Activated T-cell treated with anti-CD3 and anti-CD28 coated beads, Interleukin-2, amount 50 U/mL, for 24 hours (primary cell): ENCODE measurements at places on chromosomes 5 and 9.
A peak's percentile ranks its signal among the peaks of the same experiment; 100 is the strongest.

DNA sequence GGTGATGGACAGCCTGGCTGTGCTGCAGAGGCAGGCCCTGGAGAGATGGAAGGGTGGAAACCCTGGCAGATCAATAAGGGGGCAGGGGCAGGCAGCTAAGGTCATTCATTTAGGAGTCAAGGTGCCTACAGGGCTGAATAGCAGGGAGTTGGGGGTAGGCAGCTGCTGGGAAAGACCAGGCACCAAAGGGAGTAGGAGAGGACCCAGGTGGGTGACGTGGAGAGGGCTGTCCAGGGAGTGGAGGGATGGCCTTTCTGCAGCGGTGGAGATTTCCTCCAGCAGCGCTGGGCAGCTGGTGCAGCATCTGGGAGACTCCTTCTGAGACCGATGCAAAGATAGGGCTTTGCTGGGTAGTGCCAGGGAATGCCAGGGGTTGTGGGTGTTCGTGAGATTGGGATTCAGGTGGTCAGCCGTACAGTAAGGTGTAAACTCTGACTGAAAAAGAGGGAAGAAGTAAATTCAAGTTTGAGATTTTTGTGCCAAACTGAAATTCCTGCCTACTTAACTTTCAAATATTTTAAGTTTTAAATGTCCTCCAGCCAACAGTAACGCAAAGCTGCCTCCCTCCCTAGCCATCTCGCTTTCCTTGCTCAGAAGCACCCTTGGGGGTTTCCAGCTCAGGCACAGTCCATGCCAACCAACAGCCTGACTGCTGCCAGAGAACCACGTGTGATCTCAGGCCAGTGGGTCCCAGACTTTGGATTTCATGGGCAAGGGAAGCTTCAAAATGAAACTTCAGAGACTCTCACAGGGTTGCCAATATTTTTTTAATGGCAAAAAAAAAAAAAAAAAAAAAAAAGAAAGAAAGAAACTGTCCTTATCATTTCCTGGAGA lies 18.6 kb upstream of the ANGPTL2 start:
- peak; percentile 6 for DNase-seq

DNA sequence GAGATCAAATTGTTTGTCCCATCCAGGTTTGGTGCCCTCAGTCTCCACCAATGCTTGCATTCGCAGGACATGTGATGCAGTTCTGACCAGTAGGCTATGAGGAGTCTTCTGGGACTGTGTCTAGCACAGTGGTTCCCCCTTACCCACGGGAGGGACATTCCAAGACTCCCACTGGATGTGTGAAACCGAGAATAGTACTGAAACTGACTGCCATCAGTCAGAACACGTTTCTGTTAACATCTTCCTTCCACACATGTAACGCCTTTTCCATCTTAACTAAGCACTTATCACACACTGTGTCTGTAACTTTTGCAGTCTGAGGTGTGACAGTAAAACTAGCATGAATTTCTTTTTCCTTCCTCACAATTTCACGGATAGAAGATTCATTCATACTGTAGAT lies 74.7 kb downstream of the PTTG1 start:
- DNase-seq: no peak

DNA sequence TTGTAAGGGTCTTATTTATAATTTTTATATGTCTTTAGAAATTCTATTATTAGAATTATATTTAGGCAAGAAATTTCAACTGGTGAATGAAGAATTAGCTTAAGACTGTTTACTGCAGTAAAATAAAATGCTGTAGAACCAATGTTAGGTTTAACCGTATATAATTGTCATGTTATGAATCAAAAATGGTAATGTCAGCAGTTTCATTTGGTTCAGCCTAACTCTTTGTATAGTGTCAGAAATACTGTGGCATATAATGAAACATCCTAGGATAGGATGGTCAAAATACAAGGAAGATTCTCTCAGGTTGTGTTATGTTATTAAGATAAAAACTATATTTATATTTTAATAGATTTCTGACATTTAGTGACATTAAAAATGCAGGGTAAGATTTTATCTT lies 64.4 kb upstream of the EIF4EBP3 start:
- no peak for DNase-seq

- DNase-seq: no peak
Observed at GRCh38 chr9:17476401-17476800, 102.5 kb upstream of the SH3GL2 start.

GRCh38 chr5:7894439-7894838 lies 25.5 kb downstream of the MTRR start:
- no peak for DNase-seq

DNA sequence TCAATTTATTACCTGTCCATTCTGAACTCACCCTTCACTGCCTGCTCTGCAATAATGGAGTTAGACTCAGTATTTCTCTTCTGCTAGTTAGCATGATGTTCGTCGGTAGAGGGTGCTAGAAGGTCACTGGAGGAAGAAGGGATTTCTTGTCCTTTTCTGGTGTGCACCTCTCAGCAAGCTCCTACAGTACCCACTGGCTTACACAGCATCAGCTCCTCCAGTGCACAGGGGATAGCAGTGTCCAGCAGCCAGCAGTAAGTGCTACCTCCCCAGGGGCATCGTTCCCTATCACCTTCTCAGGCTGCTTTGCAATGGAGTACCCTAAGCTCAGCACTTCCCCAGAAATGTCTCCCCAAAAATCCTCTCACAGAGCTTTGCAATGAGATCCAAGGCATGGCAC lies 45.9 kb upstream of the APC start:
- no peak for DNase-seq

GRCh38 chr9:121709798-121710197 lies 58.4 kb downstream of the DAB2IP start:
- DNase-seq: no peak

- no peak for DNase-seq
Observed at GRCh38 chr5:44603496-44604272, 205.1 kb upstream of the MRPS30 start.

DNA sequence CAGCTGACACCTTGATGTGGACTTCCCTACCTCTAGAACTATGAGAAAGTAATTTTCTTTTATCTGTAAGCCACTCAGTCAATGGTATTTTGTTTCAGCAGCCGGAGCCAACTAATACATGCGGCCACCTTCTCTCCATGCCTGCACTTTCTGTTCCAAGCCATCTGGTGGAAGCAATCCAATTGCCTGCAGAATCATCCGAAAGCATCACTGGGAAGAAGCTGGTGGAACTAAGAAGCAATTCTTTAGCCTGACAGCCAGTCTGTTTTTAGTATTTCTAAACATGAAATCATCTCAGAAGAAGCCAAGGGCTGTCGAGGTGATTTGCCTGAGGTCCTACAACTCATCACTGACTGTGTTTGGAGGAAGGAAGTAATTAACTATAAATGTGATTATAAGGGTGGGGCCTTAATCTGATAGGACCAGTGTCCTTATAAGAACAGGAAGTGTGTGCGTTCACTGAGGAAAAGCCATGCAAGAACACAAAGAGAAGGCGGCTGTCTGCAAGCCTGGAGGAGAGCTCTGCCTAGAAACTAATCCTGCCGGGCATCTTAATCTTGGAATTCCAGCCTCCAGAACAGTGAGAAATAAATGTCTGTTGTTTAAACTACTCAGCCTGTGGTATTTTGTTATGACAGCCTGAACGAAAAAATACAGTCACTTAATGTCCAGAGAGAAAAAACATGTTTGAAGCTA lies 49.1 kb downstream of the NXNL2 start:
- DNase-seq: no peak

GRCh38 chr9:113978725-113979342 lies 99.3 kb downstream of the AMBP start:
- no peak for DNase-seq

DNA sequence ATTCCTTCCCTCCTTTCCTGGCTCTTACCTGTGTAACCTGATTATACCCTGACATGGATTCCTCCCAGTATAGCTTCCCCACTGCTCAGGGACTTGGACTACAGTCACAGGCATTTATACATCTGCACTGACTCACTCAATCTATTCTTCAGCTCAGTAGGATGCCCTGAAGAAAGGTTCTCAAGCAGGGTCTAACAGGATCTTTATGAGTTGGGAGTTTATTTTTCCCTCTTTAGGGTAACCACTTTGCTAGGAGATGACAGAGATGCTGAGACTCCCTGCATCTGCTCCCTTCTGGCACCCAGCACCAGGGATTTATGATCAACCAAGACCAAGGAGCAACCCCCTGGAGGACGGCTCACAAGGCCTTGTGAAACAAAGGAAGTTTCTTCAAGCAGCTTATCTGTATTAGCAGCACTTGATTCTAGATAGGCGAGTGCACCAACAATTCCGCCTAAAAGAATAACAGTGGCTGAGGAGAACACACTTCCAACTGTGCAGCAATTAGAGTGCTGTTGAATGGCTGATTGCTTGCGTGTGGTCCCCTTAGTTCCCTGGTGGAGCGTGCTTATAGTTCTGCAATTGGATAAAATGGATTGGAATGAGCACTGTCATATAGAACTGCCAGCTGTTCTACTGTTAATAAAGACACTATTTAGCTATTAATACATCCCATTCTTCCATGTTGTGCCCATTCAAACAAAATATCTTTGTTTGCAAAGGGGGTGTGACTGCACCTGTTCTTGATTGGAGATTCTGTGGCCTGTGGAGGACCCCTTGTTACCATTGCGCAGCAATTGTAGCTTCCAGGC lies 482.6 kb downstream of the ZNF608 start:
- no peak for DNase-seq

GRCh38 chr5:31052937-31053658 lies 140.4 kb upstream of the CDH6 start:
- no peak for DNase-seq

- no peak for DNase-seq
Observed at GRCh38 chr5:31759925-31760324, 121.0 kb downstream of the PDZD2 start.

DNA sequence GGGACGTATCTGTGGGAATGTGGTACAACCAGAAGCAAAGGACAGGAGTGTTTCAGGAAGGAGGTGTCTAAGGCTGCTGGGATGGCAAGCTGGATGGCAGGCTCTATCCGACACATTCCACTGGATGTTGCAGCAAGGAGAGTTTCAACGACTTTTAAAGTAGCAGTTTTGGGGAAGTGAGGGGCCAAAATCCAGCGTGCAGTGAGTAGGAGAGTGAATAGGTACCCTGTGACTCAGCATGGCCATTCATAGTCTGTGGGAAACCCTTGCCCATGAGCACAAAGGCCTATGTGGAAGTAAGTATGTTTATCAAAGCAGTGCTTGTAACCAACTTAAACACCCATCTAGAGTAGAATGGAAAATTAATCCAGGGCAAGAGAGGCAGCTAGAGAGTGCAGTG lies 664.7 kb downstream of the ACTL7B start:
- DNase-seq: no peak

- no peak for DNase-seq
Observed at GRCh38 chr9:137316012-137316981, 14.2 kb upstream of the NRARP start.

- DNase-seq: no peak
Observed at GRCh38 chr5:171795381-171795780, 9.8 kb downstream of the SMIM23 start.

DNA sequence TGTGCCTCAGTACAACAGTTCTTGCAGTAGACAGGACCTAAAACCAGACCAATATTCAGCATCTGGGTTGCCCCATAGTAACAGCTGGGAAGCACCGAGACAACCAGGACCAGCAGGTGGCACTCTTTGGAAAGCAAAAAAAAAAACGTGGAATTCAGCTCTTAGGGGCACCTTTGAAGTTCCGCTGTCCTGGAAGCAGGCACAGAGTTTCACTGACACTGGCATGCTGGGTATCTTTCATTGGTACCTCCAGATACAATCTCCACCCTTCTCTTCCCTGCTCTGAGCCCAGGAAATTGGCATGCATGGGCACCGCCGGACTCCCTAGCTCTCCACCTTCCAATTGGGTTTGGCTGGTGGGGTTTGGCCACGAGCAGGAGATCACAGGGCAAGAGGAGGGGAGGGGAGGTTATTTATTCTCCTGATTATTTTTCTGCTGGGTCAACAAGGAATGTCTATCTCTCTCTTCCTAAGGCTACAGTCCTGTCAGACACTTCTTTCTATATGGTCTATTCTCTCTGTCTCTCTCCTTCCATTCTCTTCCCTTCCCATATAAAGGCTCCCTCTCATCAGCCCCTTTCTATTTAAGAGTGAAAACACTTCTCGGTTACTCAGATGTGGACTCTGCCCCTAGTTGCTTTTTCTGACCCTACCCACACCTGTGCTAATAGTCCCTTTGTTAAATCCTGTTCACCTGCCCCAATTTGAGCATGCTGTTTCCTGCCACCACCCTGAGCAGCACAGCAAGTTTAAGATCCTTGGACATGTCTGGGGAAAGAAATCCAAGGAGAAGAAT lies 1.9 kb upstream of the IDNK start:
- peak; percentile 52 for DNase-seq

DNA sequence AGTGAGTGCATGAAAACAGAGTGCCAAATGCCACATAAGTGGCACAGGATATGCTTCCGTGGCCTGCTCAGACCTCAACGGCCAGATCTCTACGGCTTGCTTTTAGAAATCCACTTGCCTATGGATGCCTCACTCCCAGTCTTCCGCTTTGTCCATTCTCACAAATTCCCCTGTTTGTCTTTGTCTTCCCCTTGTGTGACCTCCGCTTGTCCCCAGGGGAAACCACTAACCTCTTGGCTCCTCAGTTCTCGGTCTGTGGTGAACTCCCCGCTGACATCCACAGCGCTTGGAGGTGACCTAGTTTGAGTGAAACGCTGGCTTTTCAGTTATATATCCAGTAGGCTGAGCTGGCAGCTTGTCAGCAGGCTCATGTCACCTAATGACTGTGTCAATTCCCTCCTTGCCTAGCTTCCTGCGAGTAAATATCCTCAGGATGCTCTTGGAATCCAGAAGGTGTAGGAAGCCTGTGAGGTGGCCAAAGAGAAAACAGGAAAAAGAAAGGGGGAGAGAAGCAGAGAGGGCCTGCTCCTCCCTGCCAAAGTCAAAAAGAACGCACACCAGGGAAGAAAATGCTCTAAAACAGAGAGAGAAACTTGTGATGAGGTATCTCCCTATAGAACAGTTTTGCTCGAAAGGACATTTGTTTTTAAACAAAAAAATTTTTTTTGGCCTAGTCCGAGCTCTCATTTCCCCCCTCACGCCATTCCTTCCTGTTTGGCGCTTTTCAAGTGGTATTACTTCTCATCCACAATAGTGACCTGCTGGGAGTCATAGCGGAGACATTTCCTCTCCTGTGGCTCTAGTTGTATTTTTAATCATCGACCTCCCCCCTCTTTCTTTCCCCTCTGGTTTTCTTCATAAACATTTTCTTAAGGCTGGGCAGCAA lies 101.6 kb upstream of the SPRY4 start:
- peak; percentile 52 for DNase-seq

DNA sequence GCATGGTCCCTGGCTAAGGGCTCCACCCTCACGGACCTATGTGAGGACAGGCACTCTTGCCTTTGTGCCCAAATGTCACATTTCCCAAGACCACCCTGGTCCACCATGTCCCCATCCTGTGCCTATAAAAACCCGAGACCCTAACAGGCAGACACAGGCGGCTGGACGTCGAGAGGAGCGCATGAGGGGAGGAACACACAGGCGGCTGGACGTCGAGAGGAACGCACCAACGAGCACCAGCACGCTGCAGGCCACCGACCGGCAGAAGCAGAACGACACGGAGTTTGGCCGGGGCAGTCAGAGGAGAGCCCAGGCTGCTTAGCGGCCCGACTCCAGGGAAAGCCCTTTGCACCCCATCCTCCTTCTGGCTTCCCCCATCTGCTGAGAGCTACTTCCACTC lies 119.9 kb downstream of the ADAMTS2 start:
- DNase-seq: no peak

- no peak for DNase-seq
Observed at GRCh38 chr9:101140764-101141163, 112.2 kb downstream of the PLPPR1 start.

GRCh38 chr5:156409834-156410233 lies 82.9 kb downstream of the SGCD start:
- DNase-seq: no peak

GRCh38 chr5:11497651-11498050 lies 406.6 kb downstream of the CTNND2 start:
- no peak for DNase-seq
